Memory B cell (primary cell): ENCODE measurements at places on chromosomes 1 and 21.
A peak's percentile ranks its signal among the peaks of the same experiment; 100 is the strongest.

DNA sequence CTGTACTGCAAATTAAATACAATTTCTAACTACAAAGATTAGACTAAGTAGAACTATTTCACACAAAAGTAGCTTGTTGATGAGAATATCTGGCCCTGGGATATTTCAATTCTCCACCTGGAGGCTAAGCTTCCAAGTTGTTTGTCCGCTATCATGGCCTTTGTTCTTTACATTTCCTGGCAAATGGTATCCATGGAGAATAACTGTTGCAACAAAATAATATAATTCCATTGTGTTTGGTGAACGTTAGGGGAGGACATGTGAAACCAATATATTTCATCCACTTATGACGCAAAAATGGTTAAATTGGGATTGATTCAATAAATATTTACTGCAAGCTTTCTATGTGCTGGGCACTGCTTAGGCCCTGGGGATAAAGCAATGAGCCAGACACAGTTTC is 565.4 kb downstream of the PTPRC start:
- DNase-seq = no peak

DNA sequence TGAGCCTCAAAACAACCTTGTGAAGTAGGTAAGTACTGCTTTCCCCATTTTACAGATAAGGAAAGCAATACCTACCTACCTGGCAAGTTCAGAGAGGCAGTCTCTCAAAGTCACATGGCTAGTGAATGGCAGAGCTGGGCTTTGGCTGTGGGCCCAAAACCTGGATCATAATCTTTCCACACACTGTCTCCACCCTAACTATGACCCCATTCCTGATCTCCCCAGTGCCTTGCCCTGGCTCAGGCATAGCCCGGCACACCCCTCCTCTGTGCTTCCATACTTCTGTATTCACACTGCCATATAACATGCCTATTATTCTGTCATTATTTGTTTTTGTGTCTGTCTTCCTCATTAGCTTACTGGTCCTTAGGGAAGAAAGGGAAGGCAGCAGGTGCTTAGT is 15.9 kb downstream of the GNG12 start:
- no peak for DNase-seq

GRCh38 chr1:157734321-157734720 is 33.8 kb upstream of the FCRL3 start:
- no peak for DNase-seq

DNA sequence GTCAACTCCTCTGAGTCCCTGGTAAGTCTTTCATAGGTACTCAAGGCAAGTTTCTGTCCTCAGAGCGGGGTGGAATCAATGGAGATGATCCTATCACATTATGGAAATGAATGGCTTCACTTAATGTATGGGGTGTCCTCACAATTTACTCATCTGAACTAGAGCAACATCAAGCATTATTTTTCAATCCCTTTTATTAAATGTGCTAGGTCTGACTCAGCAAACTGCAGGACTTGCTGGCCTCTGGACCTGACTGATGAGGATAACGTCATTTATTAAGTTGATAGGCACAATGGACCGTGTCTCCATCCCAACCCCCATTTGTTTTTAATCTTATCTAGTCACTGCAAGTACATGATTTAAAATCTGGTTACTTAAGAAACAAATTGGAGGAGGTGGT is 259.2 kb downstream of the NUF2 start:
- no peak for DNase-seq

GRCh38 chr1:30445449-30445848 is 277.9 kb downstream of the MATN1 start:
- DNase-seq = no peak

GRCh38 chr1:160789702-160790611 is 6.0 kb upstream of the LY9 start:
- peak; percentile 81 for DNase-seq

DNA sequence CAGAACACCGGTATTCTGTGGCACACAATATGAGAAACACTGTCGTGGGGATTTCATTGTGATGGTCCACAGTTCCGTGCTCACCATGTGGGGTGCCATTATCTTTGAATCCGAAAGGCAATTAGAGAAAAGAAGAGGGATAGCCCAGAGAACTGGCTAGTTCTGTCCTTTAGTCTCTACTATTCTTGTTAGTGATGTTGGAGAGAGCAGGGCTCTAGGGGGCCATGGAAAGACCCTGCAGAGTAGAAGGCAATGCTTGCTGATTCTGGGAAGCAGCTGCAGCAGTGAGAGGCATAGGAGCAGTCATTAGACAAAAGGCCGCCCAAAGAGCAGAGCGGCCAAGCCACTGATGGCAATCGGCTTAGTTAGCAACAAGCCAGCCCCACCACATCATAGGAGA is 146.3 kb downstream of the TSEN15 start:
- DNase-seq = no peak

DNA sequence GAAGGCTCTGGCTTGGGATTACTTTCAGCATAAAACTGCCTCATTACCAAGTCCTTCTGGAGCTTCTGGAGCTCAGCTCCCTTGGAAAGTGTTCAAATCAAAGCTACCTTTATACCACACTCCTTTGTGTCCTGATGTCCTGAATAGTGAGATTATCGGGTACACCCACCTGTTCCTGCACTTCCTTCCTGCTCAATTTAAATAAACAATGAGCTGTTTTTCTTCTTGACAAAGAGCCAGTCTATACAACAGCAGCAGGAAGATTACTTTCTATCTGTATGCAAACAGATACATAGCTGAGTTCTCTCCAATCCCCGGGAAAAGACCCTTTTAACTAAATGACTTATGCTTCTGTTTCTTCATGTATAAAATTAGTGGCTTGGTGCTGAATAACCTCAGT is 258.0 kb upstream of the FMN2 start:
- DNase-seq = no peak

DNA sequence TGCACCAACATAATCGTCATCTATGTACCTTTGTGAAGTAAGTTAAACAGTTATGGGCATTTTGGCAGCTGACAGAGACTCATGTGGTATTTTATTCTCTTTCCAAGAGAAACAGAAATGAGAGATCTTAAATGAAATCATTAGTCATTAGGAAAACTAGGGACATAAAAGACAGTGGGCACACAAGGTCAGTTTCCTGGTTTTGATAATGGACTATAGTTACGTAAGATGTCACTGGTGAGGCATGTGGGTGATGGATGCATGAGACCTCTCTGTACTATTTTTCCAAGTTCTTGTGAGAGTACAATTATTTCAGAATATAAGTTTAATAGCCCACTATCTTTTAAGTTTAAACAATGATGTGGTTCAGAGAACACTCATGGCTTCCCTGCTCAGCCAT is 216.9 kb downstream of the APP start:
- DNase-seq = no peak

DNA sequence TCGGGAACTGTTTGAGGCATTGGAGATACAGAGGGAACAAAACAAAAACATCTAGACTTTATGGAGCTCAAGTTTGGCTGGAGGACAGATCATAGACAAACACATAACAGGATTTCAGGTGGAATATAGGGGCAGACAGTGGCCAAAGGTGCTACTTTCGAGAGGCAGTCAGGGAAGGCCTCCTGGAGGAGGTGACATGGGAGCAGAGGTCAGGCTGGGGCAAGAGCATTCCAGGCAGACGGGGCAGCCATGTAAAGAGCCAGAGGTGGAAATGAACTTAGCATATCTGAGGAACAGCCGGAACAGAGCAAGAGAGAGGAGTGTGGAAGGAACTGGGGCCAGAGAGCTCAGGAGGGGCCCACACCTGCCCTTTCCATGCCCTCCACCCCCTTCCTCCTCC is 122.3 kb downstream of the DMRTB1 start:
- DNase-seq = no peak

DNA sequence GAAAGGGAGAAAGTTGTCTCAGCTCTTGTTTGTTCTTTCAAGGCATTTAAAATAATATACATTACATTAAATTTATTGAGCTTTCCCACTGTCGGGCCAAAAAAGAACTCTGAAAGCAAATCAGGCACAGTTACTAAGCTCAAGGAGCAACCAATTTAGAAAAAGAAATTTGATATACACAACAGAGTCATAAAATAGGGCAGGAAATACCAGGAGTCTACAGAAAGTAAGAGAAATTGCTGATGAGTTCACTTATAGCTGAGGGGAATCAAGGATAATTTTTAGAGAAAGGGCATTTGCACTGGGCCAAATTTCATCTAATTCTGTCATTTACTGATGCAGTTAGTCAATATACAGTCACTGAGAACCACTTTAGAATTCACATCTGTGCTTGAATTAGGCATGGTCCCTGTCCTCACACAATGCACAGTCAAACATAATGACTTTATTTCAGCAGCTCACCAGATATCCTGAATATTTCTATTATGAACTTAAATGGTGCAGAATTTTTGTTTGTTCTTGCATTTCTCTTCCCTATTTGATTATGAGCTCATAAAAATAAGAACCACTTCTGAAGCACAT is 249.6 kb upstream of the BEND5 start:
- no peak for DNase-seq

DNA sequence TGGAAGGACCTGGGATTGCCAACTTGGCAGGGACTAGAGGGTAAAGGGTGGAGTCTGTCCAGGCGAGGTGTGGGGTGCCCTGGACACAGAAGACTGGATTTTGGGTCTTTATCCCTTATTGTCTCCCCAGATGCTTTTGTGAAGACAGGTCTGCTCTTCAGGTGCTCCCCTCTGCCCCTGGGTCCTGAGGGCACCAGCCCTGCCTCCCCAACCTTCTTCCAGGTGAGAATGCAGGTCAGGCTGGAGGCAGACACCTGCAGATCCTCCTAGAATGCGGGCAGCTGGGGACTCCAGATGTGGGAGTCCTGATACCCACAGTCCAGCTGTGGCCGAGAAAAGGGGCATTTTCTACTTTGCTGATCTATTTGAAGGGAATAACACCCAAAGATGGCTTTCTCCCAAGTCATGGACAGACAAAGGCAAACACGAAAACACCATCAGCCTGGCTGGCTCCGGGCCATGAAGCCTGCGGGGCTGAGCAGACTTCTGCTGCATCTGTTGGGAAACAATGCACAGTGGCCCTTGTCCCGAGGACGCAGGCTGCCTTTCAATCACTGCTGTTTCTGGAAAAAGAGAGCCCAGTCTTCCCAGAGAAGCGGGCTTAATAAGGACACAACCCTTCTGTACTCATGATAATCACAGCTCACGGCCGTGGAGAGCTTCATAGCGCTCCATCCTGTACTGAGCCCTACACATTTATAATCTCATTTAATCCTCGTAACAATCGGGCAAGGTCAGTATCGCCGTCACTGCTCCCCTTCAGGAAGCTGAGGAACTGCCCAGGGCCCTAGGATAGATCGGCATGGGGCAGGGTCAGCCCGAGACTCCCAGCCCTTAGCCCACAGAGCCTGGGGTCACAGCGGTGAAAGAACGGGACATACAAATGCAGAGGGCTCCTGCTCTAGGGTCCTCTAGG is 62.0 kb upstream of the ABCG1 start:
- DNase-seq = no peak

DNA sequence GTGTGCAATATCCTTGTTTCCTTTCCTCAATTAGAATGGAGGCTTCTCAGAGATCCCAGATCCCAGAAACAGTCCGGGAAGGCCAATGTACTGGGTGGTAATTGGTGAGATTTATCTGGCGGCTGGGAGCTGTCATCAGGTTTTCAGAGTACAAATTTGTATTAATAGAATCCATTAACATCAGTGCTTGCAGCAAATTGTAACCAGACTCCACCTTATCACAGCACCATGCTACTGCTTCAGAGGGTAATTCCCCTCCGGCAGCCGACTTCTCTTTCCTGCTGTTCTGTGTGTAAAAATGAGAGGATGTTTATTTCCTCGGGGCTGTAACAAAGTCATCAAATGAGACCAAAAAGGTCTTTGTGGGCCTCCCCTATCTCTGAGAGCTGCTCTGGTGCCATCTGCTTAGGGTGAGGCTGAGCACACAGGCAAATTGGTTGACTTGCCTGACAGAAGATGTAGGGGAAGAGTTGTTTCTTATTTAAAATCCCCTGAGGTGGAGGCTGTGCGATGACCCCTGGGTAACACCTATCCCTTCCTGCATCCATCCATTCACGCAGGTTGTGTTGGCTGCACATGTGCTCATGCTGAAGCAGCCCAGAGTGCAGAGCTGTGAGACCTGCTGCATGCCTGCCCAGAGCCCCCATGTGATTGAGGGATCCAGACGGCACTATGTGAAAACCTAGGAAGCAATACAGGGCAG is 19.2 kb downstream of the NFASC start:
- no peak for DNase-seq

- no peak for DNase-seq
Observed at GRCh38 chr1:233635765-233636502, 22.0 kb downstream of the KCNK1 start.

DNA sequence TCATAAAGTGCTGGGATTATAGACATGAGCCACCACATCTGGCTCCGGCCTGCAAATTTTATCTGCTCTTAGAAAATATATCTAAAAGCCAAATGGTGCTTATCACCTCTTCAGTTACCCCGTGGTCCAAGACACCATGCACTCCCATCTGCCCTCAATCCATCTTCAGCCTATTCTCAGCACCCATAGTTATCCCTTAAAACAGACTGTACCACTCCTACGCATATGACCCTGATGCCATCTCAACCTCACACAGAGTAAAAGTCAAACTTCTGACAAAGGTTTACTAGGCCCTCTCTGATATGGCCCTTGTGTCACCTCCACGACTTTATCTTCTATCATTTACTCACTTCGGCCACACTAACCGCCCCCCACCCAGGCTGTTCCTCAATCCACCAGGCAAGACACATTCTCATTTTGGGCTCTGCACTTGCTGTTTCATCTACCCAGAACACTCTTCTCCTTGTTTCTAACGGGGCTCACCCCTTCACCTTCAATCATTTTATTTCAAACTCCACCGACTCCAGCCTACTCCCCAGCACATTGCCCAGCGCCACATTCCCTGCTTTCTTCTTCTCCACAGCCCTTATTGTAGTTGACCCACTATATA is 33.0 kb downstream of the USP48 start:
- no peak for DNase-seq

GRCh38 chr1:228081578-228082213 is 812 bp upstream of the ARF1 start:
- DNase-seq = no peak

DNA sequence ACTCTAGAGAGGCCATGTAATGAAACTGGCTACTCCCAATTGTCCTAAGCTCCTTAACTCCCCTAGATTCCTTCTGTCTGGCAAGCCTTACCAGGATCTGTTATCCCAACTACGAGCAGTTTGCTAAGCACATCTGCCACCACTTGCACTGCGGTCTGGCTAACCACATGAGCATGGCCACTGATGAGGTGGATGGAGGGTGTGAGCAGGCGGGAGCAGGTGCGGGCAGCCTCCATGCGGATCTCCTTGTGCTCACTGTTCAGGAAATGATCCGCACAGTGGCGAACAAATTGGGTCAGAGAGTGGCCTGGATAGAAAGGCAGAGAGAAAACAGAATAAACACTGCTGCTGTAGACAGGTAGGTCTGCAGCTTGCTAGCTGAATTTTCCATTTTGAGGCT is 24.0 kb downstream of the MTOR start:
- DNase-seq = no peak

- DNase-seq = no peak
Observed at GRCh38 chr1:19814681-19815503, at the start of gene RNF186. RNF186 (minus strand) TSS chr1:19815283; CDS start chr1:19815101, 182 bp downstream.

GRCh38 chr1:241592273-241592958 is 47.8 kb downstream of the CHML start:
- DNase-seq = no peak

DNA sequence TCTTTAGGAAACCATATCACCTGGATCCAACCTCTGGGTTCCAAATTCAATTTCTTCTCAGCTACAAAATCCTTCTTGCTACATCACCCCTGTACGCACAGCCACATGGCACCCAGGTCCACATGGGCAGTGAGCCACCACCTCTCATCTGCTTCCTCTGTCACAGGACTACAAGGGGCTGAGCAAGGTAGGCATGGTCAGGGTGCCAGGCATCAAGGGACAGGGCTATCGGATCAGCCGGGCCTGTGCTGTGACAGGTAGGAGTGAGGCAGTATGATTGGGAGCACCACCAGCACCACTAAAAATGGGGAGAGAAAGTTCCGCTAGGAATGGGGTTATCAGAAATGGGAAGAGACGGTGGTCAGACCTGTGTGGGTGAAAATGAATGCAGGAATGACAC is 29.4 kb downstream of the S100A6 start:
- no peak for DNase-seq
